ENCODE measurements at places on chromosomes 3 and 15.
A peak's percentile ranks its signal among the peaks of the same experiment; 100 is the strongest.

DNA sequence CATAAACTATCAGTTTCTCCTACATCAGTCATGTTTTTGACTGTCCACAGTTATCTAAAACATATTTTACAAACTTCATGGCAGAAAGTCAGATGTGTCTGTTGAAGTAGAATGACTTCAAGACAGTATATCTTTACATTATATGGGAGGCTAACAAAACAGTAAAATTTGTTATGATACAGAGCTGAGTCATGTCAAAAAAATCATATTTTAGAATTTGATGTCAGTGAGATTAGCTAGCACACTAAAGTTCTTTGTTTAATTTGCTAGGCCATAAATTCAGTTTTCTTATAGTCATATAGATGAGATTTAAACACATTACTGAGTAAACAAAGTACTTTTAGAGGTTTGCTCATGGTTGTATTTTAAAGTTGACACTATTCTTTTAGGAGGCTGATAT lies 80.3 kb upstream of the IGSF10 start:
- no peak for DNase-seq

DNA sequence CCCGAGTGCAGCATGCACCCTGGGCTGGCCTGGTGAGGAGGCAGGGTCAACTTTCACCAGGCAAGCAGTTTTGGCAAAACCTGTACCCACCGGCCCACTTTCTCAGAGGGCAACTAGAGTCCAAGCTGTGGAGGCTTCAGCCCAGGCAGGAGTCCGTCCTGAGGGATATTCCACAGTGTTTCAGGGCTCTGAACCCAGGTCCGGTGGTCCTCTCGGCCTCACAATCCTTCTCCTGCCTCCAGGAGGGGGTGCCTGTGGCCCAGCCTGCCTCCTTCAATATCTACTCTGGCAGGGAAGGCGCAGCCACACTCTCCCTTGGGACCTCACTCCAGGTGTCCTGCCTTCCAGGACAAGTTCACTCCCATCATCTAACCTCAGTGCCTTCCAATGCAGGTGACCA lies 3.9 kb downstream of the PLA2G4E start:
- DNase-seq: no peak

DNA sequence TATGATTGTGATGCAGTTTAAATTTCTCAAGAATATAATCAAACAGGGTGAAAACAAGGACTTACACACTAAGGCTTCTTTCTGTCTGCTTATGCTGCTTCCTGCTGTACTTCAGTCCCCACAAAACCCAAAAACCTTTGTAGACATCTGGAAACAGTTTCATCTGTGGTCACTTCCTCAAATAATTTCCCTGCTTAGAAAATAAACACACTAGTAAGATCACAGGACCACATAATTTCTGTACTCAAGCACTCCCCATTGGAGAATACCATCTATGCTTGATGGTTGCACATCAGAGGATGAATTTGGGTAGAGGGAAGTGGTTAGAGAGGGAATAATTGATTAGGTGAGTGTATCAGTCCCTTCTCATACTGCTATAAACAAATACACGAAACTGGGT lies 266.2 kb downstream of the LSAMP start:
- DNase-seq: peak; percentile 3

DNA sequence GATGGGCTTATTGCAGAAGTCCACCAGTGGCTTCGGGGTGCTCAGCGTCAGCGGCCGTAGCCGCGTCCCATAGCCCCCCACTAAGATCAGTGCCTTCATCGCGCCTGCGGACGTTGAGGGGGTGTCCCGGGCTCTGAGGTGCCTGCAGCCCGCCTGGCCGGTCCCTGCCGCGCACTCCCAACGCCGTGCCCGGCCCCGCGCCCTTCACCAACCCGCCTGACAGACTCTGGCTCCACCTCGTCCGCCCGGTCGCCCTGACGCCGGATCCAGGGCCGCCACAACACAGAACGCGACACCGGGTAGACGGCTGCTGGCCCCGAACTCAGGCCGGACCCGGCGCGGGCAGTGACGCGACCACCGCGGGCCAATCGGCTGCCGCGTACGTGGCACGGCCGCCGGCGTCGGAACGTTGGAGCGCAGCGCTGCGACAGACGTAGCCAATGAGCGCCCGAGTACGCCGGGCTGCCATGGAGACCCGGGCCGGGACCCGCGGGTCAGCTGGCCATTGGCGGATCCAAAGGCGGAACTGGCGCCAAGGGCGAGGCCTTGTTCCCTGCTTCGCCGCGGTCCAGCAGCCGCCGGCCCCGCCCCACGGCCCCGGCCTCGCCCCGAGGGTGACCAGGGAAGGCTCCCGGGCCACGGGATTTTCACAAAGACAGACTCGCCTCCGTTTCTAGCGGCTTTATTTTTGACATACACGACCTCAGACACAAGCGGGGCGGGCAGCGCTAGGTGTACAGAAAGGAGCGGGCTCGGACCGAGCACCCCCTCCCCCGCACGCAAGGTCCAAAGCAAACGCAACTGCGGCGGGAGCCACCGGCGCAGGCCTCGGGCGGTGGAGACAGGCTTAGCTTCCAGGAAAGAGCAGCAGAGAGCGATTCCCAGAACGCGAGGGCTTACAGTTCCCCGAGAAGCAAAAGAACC lies at the start of gene GMPPB:
TSS of gene GMPPB (minus strand) at position 324 of the 924 bp plus-strand sequence. CDS start at position 99, 225 bp downstream.
- DNase-seq: peak; percentile 92

DNA sequence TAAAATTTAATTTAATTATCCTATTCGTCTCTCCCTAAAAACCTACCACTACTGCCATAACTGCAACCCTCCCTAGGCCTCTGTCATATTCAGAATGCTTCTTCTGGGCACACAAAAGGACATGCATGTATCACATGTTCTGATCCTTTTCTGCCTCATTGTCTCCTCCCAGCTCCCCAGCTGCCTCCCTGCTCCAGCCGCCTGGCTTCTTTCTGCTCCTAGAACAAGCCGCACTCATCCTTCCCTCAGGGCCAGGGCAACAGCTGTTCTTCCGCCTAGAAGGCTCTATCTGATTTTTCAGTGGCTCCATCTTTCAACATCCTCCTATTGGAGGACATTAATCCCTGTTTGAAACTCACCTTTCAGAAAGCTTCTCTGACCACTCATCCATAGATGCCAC lies 38.6 kb downstream of the TMED3 start:
- no peak for DNase-seq

- no peak for DNase-seq
Observed at GRCh38 chr3:188316021-188316722, 162.2 kb downstream of the LPP start.

- DNase-seq: no peak
Observed at GRCh38 chr3:17935222-17935621, 192.8 kb upstream of the TBC1D5 start.

GRCh38 chr15:59327942-59328341 lies 44.7 kb downstream of the MYO1E start:
- DNase-seq: no peak

DNA sequence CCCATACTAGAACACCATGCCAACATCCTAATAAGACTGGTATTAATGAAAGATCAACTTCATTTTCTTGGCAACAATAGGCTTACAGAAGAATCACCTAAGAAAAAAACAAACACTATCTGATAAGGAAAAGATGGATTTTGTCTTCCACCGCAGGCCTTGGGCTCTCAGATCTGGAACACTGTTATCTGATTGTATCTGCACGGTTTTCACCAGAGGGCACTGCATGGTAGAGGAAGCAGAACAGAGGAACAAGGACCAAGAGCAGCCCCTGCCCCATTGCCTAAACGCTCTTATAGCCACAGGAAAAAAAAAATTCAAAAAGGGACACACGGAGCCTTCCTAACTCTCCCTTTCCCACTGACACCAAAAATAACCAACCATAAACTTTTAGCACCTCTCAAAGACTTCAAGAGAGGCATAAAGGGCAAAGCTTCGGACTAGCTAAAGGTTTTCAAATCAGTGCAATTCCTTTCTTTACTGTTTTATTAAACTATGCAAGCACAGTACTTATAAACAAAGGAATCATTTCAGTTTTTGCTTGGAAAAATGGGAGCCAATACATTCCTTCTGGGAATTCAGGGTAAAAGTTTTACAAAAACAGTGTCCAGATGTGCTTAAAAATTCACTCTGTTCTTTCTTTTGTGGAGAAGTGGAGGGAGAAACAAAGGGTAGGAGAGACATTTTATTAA lies 23.3 kb downstream of the IL17RD start:
- peak; percentile 17 for DNase-seq

GRCh38 chr3:16686679-16687078 lies 81.5 kb upstream of the DAZL start:
- DNase-seq: no peak

- peak; percentile 43 for DNase-seq
Observed at GRCh38 chr15:48358229-48359152, 27.3 kb downstream of the DUT start.

DNA sequence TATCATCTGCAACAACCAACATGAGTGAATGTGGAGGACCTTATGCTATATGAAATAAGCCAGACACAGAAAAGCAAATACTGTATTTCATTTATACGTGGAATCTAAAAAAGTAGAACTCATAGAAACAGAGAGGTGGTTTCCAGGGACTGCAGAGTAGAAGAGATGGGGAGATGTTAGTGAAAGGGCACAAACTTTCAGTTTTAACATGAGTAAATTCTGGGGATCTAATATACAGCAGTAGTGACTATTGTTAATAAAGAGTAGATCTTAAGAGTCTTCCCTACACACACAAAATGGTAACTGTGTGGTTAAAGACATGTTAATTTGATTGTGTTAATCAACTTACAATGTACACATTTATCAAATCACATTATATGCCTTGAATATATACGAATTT lies 20.9 kb upstream of the MELTF start:
- no peak for DNase-seq
